ENCODE measurements at places on chromosomes 7 and 10.

- DNase-seq: no peak
Observed at GRCh38 chr10:128086003-128086863, 40.0 kb downstream of the MKI67 start.

DNA sequence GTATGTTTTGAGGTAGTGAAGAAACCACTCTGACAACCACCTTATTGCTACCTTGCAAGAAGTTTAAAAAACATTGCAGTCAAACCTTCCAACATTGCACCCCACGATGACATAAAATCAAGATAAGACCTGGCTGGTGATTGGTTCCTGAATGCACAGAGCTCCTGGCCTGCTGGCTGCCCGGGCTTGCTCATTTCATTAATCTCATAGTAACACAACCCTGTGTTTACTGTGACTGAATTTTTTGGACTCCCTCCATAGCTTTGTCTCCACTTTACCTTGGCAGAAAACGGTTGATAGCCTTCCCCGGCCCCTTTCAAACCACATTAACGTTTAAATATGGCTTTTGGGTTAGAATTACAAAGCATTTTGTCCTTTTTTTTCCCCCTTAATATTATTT lies 27.5 kb downstream of the VWA2 start:
- DNase-seq: no peak

GRCh38 chr7:23076772-23077171 lies 28.8 kb upstream of the KLHL7 start:
- no peak for DNase-seq

DNA sequence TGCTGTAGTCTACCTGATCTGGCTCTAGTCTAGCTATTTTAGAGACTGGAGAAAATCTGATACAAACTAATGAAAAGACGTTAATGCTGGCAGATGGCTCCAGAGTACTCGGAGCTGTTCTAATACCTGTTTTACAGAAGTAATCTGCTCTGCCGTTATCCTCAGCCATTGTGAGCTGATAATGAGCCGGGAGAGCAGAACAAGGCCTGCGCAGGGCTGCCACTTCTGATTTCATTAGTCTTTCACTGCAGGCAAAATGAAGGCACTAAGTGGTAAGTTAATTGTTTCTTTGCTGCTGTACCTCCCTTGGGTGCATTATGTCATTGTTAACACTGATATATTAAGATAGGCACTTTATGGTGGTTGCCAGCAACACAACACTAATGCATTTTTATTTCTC lies 456.4 kb upstream of the PFKP start:
- no peak for DNase-seq

GRCh38 chr10:61120805-61121204 lies 176.8 kb upstream of the RHOBTB1 start:
- DNase-seq: no peak

- no peak for DNase-seq
Observed at GRCh38 chr10:126904818-126905701, at the start of gene DOCK1. DOCK1 (plus strand) TSS chr10:126905428; CDS start chr10:126905518, 90 bp downstream.

DNA sequence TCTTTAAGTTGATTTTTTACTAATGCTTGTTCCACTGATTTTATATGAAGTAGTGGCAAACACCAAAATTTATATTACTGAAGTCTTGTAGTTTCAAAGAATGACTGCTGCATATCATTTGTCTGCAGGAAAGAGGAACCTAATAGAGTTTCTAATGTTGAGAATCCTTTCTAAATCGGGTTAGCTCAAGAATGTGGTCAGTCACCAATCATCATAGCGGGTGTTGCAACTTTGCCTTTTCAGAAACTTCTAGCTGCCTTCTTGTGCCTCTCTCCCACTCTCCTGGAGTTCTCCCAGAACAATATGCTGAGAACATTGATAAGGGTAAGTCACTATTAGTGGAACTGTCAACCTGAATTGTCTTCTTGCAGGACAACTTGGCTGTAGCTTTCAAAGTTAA lies 524.8 kb upstream of the SORCS1 start:
- no peak for DNase-seq

DNA sequence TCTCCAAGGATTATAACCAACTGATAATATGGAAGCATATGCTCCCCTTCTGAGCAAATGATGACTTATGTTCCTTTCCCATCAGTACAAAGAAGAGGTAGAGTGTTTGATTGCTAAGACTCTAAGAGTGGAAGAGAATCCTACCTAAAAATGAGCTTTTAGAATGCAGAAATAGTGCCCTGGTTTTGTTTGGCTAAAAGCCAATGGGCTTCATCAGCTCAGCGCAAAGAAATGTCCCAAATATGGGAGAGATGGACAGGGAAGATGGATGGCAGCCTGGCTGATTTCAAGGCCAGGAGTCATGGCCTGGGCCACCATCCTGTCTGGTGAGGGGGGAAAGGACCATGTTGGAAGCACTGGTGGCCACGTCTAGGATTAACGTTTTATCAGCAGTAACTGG lies 60.2 kb downstream of the GPR26 start:
- no peak for DNase-seq

- no peak for DNase-seq
Observed at GRCh38 chr7:69012149-69012548, 586.1 kb upstream of the AUTS2 start.
